ENCODE measurements at places on chromosomes 3 and 15.

GRCh38 chr3:73581134-73581846 is 43.5 kb downstream of the PDZRN3 start:
- DNase-seq, result no peak

DNA sequence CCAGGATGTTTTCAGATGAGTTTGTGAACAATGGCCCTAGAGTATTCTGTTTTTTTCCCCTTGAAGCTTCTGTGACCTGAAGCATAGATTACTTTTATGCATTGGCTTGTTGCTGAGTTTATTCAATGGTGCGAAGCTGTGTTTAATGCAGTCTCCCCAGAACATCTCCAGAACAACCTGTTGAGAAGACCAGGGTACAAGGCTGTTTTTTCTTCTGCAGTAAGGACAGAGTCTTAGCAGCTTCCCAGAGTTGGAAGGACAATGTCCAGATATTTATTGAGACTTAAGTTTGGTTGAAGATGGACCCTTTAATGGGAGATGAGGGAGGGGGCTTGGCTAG is 295.6 kb downstream of the LRTM1 start:
- DNase-seq, result no peak

GRCh38 chr3:18264361-18264760 is 160.8 kb downstream of the SATB1 start:
- DNase-seq, result peak; percentile 7

- no peak for DNase-seq
These were observed 37.7 kb downstream of the ZDHHC23 start for GRCh38 chr3:113985541-113985940.

- DNase-seq, result no peak
These were observed 5.5 kb upstream of the SACM1L start for GRCh38 chr3:45683417-45684326.

DNA sequence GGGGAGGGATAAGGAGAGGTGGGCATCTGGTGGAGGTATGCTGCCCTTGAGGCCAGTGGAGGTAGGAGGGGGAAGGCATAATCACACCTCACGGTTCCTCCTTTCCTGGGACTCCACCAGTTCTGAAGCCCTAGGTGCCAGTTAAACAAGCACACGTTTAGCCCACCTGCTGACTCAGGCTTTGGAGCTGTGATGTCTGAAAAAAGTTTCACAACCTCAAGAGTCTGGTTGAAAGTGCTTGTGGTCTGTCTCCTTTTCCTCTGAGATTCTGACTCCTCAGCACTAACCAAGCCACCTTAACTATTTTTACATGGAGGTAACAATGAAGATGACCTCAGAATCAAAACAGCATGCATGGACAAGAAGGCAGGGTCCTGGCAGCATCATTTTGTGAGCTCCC is 23.0 kb downstream of the HPS3 start:
- DNase-seq, result no peak

DNA sequence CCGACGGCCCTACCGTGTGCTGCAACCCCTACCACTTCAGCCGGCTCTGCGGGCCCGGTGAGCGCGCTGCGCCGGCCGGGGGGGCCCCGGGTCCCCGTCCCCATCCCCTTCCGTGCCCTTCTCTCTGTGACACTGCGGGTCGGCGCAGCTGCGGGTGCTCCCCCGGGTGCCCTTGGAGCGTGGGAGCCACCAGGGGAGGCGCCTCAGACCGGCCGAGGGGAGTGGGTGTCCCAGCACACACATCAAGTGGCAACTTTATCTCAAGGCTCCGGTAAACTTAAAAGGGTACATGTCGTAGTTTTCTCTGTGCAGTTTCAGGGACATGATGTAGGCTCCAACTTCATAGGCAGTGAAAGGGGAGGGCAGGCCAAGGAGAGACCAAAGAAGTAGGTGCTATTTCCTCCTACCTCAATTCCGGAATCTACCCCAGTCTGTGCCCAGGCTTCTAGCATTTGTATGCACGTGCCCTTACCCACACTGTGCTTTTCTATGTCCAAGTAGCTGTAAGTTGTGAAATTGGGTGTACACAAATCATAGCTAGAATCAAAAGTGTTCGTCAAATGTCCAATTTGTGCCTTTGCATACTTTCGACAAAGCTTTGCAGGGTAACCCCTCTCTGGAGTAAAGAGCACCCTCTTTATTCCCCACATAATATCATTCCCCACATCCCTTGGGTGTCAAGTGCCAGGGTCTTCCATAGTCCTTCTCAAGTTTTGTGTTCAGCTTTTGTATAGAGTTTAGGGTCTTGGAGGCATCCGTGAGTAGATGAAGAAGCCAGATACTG is 2.2 kb downstream of the SMAD6 start:
- DNase-seq, result no peak

DNA sequence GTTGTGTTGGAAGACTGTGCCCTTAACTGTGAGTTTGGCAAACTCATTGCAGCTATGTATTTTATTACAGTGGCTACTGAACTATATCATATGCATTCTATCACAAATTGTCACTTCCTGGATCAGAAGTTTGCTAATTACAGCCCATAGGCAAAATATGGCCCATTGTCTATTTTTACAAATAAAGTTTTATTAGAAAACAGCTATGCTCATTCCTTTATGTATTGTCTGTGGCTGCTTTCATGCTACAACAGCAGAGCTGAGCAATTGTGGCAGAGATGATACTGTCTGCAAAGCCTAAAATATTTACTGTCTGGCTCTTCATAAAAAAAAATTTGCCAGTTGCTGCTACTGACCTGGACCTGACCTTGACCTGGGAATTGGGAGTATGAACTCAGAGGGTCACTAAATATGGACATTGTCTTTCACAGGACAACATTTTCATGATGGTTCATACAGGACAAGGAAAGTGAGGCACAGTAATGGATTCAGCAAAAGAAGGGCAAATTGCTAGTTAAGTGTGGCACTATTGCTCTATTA is 316.9 kb downstream of the ZNF621 start:
- DNase-seq, result no peak

DNA sequence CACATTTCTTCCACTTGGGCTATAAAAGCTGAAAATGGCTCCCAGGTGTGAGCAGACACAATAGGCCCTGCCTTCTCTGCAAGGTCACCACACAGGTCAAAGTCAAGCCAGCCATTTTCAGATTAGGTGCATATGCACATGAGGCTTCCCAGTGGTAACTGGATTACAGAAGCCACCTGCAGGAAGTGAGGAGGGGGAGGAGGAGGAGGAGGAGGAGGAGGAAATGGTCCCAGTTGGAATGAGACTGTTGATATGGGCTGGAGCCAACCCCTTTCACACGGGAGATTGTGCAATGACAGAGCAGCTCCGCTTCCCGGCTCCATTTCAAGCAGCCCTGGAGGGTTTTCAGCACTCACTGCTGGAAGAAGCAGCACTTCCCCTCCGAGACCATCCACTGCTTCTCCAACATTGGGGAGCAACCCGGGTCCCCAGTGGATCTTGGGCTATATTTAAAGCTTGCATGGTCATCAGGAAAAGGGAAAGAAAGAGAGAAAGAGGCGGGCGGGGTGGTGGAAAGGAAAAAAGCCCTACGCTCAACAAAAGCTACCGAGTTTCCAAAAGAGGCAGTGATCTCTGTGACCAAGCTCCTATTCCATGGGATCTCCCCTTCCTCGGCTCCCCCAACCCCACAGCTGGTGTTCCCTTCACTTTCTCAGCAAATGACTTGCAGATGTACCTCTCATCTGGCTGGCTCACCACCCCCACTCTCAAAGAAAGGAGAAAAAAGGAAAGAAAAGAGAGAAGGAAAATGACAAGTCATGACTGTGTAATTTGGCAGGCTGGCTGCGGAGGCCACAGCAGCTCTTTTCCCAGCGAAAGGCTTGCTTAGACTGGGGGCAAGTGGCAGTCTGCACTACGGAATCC is 58.3 kb downstream of the LRIG1 start:
- DNase-seq, result no peak

GRCh38 chr3:156776871-156777270 is 49.3 kb upstream of the LEKR1 start:
- no peak for DNase-seq

- no peak for DNase-seq
These were observed 1615.8 kb downstream of the SI start for GRCh38 chr3:163462446-163462845.

DNA sequence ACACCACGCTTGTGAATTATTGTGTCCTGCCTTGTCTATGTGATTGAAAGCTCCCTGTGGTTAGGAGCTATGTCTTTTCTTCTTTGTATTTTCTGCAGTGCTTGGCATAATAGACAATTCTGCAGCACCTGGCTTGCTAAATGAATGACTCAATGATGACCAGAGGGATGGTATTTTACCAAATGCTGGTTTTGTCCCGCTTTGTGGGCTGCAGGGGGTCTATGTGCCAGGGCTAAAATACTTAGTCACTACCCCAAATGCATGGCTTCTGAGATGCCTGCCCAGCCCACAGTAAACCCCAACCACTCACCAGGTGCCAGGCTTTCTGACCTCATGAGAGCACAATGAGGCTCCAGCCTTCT is 50.9 kb downstream of the BOC start:
- no peak for DNase-seq

- DNase-seq, result no peak
These were observed 16.7 kb upstream of the SLC7A14 start for GRCh38 chr3:170602556-170602955.

- DNase-seq, result no peak
These were observed 13.0 kb upstream of the NTRK3 start for GRCh38 chr15:88269356-88270062.

GRCh38 chr15:48557335-48557734 is 88.2 kb downstream of the FBN1 start:
- DNase-seq, result no peak

- no peak for DNase-seq
These were observed 317.0 kb upstream of the ADAMTS9 start for GRCh38 chr3:65004795-65005295.

GRCh38 chr3:144409319-144409718 is 437.7 kb downstream of the DIPK2A start:
- no peak for DNase-seq

DNA sequence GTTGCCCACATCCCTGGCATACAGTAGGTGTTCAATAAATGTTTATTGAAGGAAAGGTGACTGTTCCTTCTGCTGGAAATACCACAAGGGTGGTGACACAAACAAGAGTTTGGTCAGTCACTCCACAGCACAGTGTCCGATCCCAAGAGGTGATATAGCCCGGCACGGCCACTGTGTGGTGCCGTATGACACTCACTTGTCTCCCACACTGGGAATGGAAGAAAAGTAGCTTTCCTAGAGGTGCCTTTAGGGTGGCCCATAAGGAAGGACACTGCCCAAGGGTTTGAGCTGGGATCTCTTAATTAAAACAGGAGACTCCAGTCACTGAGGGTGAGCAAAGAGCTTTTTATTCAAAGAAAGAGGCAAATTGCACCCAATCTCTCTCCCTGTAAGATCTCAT is 40.5 kb downstream of the TGM4 start:
- DNase-seq, result no peak

DNA sequence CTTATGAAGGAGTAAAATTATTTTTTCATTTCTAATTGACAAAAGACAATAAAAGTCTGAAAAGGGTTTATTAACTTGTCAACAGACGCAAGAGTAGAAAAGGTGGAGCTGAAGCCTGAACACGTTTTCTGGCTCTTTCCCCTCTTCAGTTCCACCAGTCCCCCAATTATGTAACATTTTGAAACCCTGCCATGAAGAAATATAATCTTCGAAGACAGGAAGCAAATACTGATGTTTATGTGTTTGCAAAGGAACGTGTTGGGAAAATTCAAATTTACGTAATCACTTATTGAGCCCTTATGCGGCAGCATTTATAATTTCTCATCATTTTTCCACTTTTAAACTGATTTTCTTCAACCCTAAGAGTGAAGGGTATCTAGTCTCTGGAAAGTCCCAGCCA is 767 bp downstream of the AP3S2 start:
- no peak for DNase-seq

- DNase-seq, result no peak
These were observed 36.5 kb downstream of the GMNC start for GRCh38 chr3:190826018-190826417.

- DNase-seq, result no peak
These were observed 769.8 kb upstream of the BCHE start for GRCh38 chr3:166606988-166607387.

DNA sequence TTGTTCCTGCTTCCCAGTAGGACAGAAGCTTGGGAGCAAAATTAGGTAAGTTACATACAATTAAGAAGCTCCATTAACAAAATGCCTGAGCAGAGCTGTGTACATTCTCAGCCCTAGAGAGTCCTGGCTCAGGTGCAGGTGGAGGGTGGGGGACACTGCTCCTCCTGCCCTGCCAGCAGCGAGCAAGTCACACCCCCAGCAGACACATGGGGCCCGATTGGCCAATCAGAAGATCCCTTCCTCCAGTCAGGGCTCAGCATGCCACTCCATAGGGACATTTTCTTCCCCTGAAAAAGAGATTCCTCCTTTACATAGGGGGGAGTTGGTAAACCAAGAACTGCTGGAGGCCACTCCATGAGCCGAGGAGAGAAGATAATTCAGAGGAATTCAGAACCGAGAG is 62.1 kb downstream of the PLXNA1 start:
- DNase-seq, result no peak

DNA sequence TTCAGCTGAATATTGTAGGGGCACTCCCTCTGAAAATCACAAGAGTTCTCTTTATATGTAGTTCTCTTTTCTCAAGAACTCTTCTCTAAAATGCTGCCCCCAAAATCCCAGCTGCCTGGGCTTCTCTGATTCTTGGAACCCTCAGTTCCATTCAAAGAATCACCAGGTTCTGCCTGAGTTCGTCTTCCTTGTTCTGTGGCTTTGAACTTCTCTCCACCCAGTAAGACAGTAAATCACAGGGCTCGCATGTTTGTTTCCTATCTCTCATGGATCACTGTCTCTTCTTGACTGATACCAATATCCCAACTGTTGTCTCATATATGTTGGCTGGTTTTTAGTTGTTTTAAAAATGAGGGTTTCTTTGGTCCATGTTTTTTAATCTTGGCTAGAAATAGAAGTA is 359.5 kb upstream of the CBLB start:
- no peak for DNase-seq

DNA sequence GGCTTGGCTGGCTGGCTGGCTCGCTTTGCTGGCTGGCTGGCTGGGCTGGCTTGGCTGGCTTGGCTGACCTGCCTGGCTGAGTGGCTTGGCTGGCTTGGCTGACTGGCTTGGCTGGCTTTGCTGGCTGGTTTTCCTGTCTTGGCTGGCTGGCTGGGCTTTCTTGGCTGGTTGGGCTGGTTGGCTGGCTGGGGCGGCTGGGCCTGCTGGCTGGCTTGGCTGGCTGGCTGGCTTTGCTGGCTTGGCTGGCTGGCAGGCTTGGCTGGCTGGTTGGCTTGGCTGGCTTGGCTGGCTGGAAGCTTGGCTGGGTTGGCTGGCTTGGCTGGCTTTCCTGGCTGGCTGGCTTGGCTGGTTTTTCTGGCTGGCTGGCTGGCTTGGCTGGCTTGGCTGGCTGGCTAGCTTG is 435.6 kb downstream of the GOLGA6L6 start:
- no peak for DNase-seq

DNA sequence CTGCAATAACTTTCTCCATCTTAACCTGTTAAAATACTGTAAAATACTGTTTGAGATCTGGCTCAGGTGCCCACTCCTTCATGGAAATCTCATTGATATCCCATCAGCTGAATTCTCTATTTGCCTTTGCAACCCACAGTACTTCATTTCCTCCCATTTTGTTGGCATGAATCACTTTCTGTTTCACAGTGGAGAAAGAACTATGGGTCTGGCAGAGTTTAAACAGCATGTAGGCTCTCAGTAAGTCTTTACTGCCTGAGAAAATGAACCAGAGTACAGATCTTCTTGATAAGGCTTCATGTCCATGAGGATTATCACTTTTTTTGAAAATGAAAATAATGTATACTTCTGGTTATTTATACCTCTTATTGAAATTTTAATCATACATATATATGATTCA is 245.9 kb downstream of the NAALADL2 start:
- no peak for DNase-seq

Data from hippocampal formation (tissue), 2 donors.